ENCODE measurements at places on chromosomes 6 and 20. TPM values are rescaled to one million over a fixed set of nuclear protein-coding genes. Genes with fewer than 3 reads are reported as not detected.

DNA sequence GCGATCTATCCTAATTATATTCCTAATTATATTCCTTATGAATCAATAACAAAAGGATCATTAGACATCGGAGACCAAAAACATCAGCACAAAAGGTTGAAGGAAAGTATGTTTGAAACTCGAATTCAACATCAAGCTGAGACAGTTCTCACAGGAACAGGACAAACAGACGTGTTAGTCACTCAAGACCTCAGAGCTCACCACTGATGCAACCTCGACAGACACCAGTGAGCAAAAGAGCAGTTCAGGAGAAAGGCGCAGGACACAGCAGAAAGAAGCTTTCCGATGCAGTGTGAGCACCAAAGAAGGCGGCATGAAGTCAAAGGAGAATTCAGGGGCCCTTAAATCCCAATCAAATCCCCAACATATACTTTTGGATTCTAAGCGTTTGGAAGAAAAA lies 6.3 kb upstream of the RAMACL start:
- peak overlapping the region; percentile 20 for H3K27ac ChIP-seq
- no peaks in the 10 kb centered on the region for H3K27me3 ChIP-seq
- H3K4me1 ChIP-seq = peaks cover 77% of the 10 kb centered on the region
- no peak for DNase-seq

GRCh38 chr6:118724211-118724610 lies 72.8 kb upstream of the CEP85L start:
- no peaks in the 10 kb centered on the region for H3K27me3 ChIP-seq
- H3K4me1 ChIP-seq = peaks cover 30% of the 10 kb centered on the region
- no peak overlapping the region for H3K27ac ChIP-seq
- no peak overlapping the region for H3K4me3 ChIP-seq
- no peak for DNase-seq
- H3K36me3 ChIP-seq = no peaks in the 10 kb centered on the region

DNA sequence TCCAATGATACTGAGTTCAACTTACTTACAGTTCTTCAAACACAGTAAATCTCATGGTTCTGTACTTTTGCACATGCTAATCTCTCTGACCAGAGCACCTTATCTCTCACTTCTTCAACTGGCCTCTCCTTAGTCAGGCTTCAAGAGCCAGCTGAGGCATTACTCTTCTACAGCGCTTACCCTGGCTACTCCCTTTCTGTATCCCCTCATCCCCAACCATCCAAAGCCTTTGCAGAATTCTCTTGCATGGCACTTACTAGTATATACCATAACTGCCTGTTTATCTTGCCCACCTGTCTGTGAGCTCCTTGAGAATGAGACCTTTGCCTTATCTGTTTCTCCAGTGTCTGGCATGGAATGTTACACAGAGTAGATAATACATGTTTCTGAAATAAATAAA lies 49.2 kb downstream of the SESN1 start:
- no peak overlapping the region for H3K27ac ChIP-seq
- DNase-seq = no peak
- H3K4me3 ChIP-seq = no peak overlapping the region
- no peaks in the 10 kb centered on the region for H3K4me1 ChIP-seq
- H3K27me3 ChIP-seq = no peaks in the 10 kb centered on the region

DNA sequence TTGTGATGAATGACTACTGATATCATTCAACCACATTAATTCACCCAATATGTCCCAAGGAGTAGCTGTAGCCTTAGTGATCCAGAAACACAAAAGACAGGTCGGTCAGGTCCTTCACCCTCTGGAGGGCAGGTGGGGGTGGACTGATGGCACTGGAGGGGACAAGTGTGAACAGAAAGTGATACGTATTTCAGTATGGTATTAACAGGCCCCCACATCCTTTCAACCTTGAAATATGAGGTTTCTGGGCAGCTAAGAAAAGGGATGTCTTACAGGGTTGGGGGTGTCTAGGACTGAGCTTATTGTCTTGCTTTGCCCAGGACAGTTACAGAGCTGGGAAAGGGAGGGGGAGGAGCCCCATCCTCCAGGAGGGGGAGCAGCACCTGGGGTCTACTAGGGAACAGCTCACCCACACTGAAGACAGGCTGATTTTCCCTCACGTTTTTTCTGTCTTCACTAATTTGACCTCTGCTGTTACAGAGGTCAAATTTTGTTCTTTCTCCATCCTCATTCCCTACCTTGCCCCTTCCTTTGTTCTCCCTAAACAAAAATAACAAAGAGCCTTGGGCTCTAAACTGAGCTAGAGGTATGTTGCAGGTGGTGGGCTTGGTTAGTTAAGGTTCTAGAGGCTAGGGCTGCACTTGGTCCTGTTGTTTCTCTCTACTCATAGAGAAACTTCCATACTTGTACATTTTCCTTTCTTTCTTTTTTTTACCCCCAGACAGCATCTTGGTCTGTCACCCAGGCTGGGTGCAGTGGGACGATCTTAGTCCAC lies 38.0 kb upstream of the EEF1A1 start:
- H3K4me1 ChIP-seq = peaks cover 2% of the 10 kb centered on the region
- no peaks in the 10 kb centered on the region for H3K27me3 ChIP-seq
- H3K36me3 ChIP-seq = no peaks in the 10 kb centered on the region
- H3K4me3 ChIP-seq = no peak overlapping the region
- no peak for DNase-seq
- no peak overlapping the region for H3K27ac ChIP-seq

DNA sequence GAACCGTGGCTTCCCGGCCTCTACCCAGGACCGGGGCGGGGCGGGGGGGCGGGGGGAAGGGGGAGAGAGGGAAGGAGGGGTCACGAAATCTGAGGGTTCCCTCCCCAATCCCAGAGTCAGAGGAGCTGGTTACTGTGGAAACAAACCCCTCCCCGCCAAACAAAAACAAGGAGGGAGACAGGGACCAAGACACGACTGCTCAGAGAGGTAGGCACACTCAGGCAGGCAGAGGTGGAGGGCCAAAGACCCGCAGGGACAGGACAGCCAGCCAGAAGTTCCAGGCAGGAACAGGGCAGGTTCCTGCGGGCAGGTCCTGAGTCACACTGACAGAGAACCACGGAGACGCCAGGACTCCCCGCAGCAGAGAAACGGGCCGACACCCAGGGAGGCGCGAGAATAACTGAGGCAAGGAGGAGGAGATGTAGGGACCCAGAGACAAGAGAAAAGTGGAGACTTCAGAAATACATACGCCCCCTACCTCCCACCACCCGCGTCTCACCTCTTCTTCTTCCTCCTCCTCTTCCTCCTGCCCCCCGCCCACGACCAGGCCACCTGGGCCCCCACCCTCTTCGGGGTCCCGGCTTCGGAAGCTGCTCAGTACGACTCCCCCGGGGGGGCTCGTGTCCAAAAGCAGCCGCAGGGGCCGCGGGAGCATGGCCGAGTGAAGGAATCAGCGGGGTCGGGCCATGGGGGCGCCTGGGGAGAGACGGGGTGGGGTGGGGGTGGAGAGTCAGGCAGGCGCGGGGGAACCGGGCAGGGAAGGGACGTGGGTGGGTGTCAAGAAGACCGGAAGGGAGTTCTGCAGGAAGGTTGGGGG lies 578 bp downstream of the RGL2 start:
- peak; percentile 92 for DNase-seq
- peaks cover 3% of the 10 kb centered on the region for H3K36me3 ChIP-seq
- peaks cover 20% of the 10 kb centered on the region for H3K4me1 ChIP-seq
- H3K27ac ChIP-seq = peak overlapping the region; percentile 92
- H3K4me3 ChIP-seq = peak overlapping the region; percentile 74
- no peaks in the 10 kb centered on the region for H3K27me3 ChIP-seq

DNA sequence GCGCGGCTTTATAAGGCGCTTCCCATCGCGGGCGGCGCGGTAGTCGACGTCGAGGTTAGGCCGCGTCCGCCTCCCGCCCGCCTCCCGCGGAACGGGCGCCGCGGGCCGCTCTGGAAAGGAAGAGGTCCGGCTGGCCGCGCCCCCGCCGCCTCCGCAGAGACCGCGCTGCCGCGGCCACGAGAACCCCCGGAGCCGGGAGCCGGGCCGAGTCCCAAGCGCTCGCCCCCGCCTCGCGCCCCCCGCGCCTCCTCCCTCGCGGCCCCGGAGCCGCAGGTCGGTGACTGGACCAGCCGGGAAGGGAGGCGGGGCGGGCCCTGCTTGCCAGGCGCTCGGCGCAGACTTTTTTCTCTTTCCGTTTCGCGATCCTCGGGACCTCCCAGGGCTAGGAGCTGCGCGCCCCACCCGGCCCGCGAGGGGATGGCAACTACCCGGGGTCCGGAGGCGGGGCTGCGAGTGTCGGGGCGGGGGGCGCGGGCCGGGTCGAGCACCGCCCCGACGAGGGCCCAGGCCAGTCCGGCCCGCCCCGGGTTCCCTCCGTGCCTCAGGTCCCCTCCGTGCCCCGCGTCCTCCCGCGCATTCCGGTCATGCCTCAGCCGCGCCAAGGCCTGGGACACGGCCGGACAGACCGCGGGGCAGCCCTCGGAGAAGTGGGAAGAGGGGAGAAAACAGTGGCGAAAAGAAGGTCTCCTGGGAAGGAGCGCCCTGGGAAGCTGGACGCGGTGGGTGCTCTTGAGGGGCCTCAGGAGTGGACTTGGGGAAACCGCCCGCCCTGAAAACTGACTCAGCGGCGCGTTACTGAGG lies 417 bp upstream of the PXDC1 start:
- H3K4me1 ChIP-seq = no peaks in the 10 kb centered on the region
- no peak for DNase-seq
- no peak overlapping the region for H3K27ac ChIP-seq

Gene LY6G5B
- 3.4 TPM for total RNA-seq
